AG04449 (cell line): ENCODE measurements at places on chromosomes 4 and X.

DNA sequence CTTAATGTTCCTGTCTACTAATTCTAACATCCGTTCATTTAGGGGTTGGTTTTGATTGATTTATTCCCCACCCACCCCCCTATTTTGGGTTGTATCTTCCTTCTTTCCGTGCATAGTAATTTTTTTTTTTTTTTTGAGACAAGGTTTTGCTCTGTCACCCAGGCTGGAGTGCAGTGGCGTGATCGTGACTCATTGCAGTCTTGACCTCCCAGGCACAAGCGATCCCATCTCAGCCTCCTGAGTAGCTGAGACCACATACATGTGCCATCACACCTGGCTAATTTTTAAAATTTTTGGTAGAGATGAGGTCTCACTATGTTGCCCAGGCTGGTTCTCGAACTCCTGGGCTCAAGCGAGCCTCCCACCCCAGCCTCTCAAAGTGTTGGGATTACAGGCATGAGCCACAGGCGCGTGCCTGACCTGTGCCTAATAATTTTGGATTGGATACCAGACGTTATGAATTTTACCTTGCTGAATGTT lies 79.9 kb downstream of the ZFX start:
- no peak for DNase-seq

GRCh38 chr4:155005395-155006090 lies 202.9 kb upstream of the NPY2R start:
- no peak for DNase-seq

DNA sequence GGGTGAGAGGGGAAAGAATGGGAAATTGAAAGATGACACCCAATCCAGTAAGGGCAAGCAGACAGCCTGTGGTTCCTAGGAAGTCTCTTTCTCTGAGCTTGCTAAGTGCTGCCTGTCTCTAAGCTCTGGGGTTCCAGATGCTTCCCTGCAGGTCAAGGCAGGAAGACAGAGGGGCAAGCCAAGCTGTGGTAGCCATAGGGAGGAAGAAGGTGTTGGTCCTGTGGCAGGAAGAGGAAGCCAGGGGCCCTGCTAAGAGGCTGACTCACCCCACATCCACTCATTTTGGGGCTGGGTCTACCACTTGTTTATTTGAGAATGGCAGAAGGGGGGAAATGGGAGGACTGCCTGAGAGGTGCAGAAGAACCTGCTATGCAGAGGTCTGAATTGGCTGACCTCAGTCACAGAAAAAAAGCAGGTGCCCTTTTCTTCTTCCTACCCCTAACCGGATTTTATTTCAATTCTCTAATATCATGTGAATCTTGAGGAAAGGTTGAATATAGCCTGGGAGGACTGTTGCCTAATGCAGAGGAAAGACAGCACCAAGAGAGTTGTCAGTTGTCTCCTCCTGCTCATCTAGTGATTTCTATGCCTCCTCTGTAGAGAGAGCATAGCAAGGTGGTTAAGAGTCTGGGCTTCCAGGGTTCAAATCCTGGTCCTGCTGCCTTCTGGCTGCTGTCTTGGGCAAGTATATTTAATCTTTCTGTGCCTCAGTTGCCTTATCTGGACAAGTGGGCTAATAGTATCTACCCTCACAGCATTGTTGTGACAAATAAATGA lies 27.4 kb downstream of the HOPX start:
- DNase-seq, result no peak

- no peak for DNase-seq
Observed at GRCh38 chr4:185109736-185110135, 33.3 kb upstream of the SLC25A4 start.

DNA sequence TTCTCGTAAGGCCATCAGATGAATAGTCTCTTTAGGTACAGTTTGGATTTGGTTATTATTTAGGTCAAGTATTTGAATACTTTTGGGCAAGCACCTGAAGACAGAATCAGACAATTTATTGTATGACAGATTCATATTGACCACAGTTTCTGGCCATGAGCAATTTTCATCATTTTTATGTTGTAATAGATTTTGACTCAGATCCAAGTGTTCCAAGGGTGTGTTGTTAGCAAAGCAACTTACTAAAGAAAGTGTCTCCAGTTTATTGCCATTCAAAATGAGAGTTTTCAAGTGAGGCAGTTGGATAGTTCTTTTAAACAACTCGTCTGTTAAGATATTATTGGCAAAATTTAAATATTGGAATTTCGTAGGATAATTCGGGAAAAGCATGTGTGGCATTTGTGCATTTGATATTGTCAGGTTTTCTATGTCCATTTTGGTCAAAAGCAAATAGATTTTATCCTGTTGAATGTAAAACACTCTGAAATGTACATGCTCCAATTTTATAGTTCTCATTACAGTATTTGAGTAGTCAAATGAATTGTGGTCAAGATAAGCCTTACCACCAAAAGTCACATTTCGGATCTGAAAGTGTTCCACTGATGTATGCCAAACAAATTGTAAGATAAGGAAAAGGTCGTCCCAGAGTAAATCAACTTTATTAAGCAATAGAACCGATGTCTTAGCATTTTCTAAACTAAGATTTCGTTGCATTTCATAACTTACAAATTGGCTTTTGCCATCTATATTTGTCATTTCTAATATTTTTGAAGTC lies 8.4 kb downstream of the TLR10 start:
- DNase-seq, result no peak

- DNase-seq, result no peak
Observed at GRCh38 chr4:108119199-108119800, 49.4 kb downstream of the LEF1 start.

- DNase-seq, result peak; percentile 17
Observed at GRCh38 chr4:112550728-112551127, 34.7 kb upstream of the NEUROG2 start.
